Hematopoietic multipotent progenitor cell treated with erythropoietin and hydrocortisone succinate and interleukin-3 and kit ligand, for 6 days (in vitro differentiated cells): ENCODE measurements at places on chromosomes 16 and 17.

DNA sequence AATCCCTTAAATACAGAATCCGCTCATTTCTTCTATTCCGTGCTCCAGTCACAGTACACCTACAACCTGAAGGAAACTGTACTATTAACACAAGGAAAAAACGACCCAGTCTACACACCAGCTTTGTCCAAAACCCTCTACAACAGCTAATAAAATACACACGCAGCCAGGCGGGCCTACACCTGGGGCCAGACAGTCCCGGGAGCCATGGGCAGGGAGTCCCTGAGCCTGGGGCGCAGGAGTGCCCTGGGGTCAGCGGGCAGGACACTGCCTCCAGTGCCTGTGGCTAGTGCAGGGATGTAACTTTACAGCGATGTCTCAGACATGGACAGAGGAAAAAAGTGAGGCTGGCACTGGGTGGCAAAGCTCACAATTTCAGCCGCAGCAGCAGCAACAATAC is 28.5 kb downstream of the GNPTG start:
- DNase-seq = no peak

- DNase-seq = no peak
Measured at GRCh38 chr17:12909046-12909445, 108.8 kb downstream of the ELAC2 start.

DNA sequence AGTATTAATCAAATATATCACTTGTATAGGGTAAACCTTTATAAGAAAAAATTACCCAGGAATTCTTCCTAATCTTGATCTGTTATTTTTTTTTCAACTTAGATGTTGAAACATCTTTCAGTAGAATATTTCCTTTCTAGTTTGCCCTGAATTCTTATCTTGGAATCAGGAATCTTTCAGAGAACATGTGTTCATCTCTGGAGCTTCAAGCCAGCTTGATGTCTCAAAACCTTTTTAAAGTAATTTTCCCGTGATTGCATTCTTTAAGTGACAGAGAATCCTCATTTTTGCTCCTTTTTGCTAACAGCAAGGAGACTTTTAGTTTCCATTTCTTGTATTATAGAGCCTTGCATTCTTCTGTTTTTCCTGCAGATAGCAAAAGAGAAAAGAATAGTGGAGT is 90.8 kb downstream of the ELAC2 start:
- DNase-seq = no peak

DNA sequence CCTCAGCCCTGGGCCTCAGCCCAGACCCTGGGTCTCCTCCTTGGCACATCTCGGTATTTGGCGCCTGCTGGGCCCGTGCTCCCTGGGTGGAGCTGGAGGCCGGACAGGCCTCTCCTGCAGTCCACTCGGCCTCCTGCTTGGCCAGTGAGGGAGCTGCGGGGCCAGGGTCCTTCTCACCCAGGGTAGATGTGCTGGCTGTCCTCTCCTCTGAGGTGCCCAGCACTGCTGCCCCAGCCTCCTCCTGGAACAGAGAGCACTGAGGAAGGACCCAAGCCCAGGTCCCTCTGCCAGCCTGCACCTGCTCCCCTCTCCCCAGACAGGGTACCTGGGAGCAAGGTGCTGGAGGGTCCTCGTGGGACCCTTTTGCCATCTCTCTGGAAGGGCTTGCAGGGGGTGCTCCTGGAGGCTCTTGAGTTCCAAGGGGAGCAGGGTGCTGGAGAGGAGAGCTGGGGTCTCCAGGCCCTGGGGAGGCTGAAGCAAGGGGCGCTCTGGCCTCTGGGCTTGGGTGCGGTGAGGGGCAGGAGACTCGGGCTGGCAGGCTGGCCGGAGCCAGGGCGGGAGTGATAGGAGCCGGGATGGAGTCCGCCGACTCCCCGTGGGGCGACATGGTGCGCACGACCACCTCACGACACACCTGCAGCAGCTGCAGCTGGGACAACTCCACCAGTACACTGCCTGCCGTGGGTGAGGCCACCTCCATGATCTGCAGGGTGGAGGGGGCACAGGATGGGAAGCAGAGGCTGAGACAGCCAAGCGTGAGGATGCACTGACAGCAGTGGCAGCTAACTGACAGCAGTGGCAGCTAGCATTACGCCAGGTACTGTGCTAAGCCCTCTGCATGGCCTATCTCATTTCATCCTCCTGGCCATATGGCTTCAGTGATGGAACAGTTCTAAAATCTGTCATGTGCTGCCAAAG is 17.8 kb downstream of the TSPOAP1 start:
- DNase-seq = no peak

GRCh38 chr16:15811481-15812400 is 45.1 kb downstream of the MYH11 start:
- peak; percentile 64 for DNase-seq

- DNase-seq = no peak
Measured at GRCh38 chr16:84572096-84572495, 45.8 kb downstream of the COTL1 start.

GRCh38 chr16:6726621-6727020 is 606.0 kb upstream of the RBFOX1 start:
- no peak for DNase-seq

DNA sequence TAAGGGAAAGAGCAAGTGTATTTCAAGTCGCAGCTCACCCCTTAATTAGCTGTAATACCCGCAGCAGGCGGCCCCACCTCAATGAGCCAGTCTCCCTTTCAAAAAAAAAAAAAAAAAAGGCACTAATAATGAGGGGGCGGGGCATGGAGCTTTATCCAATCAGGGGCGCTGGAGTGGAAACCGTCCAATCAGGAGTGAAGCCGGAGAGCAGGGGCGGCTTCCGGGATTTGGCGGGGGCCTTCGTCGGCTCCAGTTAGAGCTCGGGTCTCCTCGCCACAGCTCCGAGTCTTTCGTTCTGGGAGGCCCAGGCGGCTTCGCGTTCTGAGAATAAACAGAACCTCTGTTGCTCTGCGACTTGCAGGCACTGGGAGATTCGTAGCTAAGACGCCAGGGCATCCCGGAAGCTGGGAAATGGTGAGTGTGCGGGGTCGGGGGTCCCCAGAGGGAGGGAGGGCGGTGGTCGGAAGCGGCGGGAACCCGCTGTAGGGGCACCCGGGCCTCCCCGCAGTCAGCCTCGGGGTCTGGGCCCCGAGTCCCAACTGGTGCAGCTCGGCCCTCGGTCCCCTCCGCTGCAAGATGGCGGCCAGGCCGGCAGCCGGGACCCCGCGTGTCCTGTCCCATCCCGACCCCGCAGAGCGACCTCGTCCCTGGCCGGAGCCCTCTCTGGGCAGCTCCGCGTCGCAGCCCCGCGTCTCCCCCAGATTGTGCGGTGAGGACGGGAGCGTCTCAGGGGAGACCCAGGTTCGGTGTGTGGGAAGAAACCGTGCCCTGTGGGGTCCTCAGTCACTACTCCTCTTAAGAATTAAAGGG is at the start of gene ZNF267:
ZNF267 (plus strand) TSS at position 252 of the 810 bp plus-strand sequence; CDS start at position 412, 160 bp downstream.
- DNase-seq = peak; percentile 99

DNA sequence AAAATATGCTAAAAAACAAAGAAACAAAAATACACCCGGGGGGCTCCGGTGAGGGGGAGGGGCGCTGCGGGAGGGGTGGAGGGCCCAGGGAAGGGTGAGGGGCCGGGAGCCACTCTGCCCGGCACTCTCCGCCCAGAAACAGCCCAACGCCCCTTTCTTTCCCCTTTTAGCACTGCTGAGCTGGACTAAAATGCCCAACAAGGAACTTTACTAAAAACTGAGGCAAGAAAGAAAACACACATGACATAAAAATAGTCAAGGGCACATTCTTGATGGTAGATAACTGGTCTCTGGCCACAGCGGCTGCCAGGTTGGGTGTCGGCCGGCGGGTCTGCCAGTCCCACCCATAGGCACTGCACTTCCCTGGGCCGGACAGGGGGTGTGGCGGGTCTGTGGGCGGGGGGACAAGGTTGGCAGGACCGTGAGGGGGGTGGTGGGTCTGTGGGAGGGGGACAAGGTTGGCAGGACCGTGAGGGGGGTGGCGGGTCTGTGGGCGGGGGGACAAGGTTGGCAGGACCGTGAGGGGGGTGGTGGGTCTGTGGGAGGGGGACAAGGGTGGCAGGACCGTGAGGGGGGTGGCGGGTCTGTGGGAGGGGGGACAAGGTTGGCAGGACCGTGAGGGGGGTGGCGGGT is 20.9 kb downstream of the METRNL start:
- peak; percentile 38 for DNase-seq

GRCh38 chr17:64718058-64718457 is 56.0 kb upstream of the SMURF2 start:
- no peak for DNase-seq

DNA sequence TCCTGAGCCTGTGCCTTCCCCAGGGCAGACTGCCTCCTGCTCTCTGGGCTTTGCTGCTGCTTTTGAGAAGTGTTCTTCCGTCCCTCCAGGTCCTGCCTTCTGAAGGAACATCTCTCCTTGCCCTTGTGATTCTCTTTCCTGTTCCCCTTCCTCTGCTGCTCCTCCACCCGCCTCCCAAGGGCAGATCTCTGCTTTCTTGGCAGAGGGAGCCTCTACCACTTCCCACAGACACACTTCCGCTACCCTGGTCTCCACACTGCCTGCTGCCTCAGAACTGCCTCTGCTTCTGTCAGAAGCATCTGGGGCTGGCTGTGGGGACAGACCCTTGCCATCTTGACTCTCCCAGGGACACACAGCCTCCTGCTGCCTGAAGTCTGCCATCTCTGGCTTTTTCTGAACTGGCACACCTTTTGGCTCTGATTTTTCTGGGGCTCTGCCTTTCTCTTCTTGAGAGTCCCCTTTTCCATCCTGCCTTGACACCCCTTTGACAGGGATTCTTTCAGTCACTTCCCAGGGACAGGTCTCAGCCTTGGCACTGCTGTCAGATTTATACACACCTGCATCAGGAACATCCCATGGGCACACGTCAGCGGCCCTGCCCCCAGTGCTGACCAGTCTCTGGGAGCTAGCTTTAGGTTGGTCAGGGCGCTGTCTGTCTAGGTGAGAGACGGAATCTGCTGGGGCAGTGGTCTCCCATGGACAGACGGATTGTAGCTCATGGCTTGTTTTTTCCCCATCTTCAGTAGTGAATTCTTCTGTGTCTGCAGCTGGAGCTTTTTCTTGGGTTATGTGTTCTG is 16.6 kb downstream of the GPR179 start:
- peak; percentile 41 for DNase-seq

DNA sequence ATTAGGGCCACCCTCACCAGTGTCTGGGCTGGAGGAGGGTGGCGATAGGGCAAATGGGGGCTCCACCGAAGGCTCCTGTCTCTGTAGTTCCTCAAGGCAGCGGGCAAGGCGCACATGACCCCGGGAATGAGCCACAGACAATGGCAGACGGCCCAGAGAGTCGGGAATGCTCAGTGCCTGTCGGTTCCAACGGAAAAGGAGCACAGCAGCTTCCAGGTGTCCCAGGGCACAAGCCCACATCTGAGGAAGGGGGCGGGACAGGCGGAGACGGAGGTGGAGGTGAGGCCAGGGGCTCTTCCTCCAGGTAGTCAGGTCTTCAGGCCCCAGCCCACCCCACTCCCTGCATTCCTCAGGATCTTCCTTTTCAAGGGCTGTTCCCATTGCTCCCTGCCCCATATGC is 5.1 kb upstream of the SPAG7 start:
- no peak for DNase-seq

DNA sequence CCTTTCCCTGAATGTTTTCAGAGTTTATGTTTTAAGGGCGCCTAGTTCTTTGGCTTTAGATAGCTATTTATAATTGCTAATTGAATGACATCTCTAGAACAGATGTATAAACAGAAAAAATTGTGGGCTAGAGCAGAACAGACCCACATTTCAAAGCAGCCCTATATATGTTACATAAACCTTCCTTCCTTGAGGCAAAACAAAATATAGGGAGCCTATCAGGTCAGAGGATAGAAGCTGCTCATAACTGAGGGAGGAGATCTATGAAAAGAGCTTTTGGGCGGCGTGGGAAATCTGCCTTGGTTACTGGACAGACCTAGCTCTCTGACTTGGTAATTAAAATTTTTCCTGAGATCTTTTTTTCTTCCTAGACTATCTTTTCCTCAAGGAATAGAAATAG is 68.4 kb downstream of the SPAG9 start:
- no peak for DNase-seq

GRCh38 chr16:54194334-54194743 is 92.2 kb downstream of the IRX3 start:
- no peak for DNase-seq

GRCh38 chr17:81558941-81559806 is 7.0 kb upstream of the FAAP100 start:
- no peak for DNase-seq

- DNase-seq = no peak
Measured at GRCh38 chr16:4924593-4925292, 12.2 kb downstream of the PPL start.

- DNase-seq = peak; percentile 18
Measured at GRCh38 chr17:62062944-62063343, 2.1 kb downstream of the MED13 start.

- DNase-seq = no peak
Measured at GRCh38 chr17:78430892-78431691, 52.6 kb downstream of the PGS1 start.

GRCh38 chr17:77884019-77884418 is 74.5 kb upstream of the TNRC6C start:
- DNase-seq = no peak

DNA sequence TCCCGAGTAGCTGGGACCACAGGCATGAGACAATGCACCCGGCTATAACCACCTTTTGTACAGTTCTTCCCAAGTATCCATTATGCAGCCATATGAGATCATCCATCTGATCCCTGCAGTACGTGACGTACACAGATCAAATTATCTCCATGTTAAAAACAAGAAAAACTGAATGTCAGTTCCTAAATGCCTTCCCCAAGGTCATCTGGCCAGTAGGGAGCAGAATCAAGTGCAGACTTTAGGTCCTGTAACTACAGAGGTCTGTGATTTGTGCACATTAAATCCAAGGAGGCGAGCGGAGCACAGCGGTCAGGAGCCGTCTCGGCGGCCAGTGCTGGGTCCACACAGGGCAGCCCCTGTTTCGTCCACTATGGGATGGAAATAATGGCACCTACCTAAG is 23.7 kb downstream of the ZCCHC14 start:
- DNase-seq = no peak

DNA sequence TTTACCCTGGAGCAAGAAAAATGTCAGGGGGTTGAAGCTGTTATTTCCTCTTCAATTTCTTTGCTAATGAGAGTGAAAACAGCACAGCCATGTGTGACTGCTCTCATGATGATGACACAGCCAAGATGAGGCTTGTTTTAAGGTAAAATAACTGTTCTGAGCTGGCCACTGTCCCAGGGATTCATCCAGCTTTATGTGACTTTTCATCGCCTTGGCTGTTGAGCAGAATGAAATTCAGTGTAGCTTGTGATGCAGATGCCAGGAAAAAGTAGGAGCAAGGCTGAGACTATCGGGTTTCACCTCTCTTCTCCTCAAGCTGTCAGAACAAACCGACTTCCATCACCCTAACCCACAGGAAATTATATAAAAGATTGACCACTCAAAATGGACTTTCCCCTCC is 361.8 kb upstream of the CDH5 start:
- no peak for DNase-seq
